ENCODE measurements at places on chromosomes 4 and X.

GRCh38 chr4:79678472-79679202 is 270.6 kb upstream of the GK2 start:
- no peak for DNase-seq

DNA sequence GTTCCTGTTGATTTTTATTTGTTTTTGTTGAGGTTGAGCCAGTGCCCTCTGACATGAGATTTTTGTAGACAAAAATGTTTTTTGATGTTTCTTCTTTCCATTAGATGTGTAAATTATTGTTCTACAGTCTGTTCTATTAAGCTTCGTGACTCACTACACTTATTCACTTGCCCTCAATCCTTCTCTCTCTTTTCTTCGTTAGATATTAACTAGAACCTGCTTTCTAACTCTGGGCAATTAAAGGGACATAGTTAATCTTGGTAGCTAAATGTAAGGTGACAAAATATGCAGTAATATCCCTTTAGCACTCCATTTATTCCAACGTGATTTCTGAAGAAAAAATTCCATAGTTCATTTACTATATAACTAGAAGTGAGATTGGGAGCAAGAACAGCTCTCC is 333.9 kb downstream of the PDHA2 start:
- DNase-seq = no peak

DNA sequence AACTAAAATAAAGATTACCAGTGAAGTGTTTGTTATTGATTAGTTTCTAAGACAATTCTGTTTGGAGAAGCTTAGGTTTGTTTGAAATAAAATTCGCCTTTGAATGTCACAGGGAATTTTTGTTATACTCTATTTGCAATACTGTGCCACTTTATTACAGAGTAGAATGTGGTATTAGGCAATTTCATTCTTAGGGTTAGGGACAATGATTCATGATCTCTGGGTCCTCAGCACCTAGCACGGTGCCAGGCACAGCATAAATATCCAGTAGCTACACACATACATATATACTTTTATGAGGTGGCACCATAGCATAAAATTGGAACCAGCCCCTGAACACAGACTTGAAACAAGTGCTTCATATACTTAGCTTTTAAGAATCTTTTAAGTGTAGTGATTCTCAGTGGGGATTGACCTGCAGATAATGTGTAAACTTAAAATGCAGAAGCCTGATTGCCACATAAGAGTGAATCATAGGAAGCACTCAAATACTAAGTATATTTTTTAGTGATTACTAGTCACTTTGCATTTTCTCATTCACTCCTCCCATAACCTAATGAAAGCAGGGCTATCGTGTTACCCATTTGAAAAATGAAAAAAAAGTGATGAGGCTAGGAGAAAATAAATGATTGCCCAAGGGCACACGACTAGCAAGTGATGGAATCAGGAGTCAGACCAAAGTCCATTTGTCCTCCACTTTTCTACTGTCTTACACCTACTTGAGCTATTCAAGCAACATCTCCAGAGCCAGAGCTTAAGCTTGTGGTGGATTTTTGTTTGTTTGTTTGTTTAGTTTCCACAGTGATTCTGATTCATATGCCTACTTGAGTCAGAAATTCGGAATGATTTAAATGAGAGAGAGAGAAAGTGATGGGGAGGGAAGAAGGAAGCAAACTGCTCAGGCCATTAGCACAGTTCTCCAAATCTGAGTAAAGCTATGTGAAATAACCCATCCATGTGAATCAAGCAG is 366.0 kb upstream of the FGF13 start:
- no peak for DNase-seq

DNA sequence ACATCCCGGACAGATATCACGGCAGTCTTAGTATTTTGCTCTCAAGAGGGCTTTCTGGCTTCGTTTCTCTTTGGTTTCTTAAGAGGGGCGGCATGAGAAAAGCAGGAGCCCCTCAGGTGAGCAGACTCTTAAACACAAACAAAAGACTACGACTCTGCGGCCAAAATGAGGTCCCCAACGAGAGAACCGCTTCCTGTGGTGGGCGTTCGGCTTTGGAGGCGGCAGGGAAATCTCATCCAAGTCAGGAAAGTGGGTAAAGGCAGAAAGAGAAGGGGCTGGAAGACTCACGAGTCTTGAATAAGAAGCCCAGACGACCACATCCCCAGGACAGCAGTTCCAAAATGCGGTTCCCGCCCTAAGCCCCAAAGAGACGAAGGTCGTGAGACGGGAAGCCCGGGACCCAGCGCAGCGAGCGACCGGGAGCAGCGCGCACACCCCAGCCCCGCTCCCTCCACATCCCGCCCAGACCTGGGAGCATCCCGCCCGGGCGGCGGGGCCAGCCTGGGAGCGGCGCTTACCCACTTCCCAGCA is 409 bp downstream of the UGDH start:
- DNase-seq = peak; percentile 42

GRCh38 chrX:132743086-132743485 is 215.3 kb downstream of the HS6ST2 start:
- no peak for DNase-seq
